ENCODE measurements at places on chromosomes 5 and 9. TPM values are rescaled to one million over a fixed set of nuclear protein-coding genes. Genes with fewer than 3 reads are reported as not detected.
A peak's percentile ranks its signal among the peaks of the same experiment; 100 is the strongest.

GRCh38 chr5:88877826-88878225, 5.2 kb downstream of the MEF2C start:
- DNase-seq: peak; percentile 26

DNA sequence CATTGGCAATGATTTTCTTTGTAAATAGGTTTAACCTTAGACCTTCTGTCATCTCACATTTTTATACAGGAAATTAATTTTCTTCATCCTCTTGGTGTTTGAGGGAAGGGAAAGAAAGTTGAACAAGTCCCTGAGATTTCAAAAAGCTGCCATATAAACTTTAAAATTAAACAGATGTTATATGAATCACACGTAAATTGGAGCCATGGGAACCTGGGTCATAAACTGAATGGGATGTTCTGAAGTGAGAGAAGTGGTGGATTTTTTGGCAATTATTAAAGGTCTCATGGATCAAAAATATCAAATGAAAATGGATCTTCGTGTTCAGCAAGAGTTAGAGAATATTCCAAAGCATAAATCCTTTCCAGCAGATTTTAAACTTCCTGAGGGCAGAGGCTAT, 242.2 kb downstream of the DMRT2 start:
- no peak for DNase-seq

GRCh38 chr5:124512236-124512635, 234.2 kb downstream of the ZNF608 start:
- DNase-seq: peak; percentile 9

GRCh38 chr5:134268919-134269318, 43.0 kb upstream of the PPP2CA start:
- no peak for DNase-seq

GRCh38 chr5:149240354-149240998, 31.2 kb upstream of the AFAP1L1 start:
- no peak for DNase-seq

- DNase-seq: no peak
These were observed 4.9 kb upstream of the LRRC14B start for GRCh38 chr5:186091-187041.

DNA sequence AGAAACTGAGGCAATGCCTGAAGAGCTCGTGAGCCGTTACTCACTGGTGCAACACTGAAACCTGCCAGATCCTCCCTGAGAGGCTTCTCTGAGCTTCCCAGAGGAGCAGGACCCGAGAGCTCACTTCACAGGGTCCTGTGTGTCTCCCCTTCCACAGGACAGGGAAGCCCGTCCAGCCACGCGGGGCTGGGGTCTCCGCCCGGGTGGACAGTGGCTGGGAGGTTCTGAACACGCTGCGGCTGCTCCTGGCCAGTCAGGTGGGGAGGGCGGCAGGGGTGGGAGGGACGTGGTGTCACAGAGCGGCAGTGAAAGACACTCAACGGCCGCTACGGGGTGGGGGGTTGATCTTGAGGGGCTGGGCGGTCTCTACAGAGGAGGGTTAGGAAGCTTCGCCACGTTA, 290 bp upstream of the ZDHHC11 start:
- no peak for DNase-seq

GRCh38 chr9:96242811-96243210, 59.2 kb downstream of the HSD17B3 start:
- no peak for DNase-seq

Gene YTHDC2
- 7.5 TPM for total RNA-seq

Gene PTPDC1
- 11.3 TPM for total RNA-seq
